ENCODE measurements at places on chromosomes 2 and 18.
A peak's percentile ranks its signal among the peaks of the same experiment; 100 is the strongest.

DNA sequence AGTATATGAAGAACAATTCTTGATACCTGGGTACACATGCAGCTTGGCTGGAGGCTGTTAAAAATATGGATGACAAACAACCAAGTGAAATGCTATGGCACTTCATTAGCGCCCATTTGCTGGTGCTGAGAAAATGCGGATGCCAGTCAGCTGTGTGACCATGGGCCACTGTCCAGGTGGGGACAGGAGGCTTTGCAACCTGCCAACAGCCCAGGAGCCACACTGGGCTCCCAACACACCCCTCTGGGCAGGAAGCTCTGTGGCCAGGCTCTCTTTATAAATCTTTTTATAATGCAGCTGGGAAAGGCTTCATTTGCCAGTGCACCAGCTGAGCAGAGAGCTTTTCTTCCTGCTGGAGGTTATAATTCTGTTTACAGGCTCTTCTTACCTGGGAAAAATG is 19.9 kb downstream of the RNF144A start:
- no peak for DNase-seq

GRCh38 chr2:128158176-128158575 is 67.2 kb downstream of the UGGT1 start:
- no peak for DNase-seq

DNA sequence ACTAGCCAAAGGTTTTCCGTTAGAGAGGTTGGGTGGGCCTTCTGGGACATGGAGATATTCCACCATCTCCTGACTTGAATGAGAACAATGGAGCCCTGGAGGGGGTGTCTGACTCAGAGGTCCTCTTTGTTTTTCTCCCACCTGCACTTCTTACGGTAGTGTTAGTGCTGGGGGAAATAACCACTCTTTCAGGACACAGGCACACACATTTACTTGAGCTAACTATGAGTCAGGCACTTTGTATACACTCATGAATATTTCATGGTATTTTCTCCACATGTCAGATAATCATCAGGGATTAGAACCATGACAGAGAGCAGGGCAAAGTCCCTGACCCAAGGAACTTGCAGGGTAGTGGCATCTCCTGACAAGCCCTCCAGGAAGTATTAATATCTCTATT is 439.1 kb downstream of the TSN start:
- DNase-seq, result no peak

DNA sequence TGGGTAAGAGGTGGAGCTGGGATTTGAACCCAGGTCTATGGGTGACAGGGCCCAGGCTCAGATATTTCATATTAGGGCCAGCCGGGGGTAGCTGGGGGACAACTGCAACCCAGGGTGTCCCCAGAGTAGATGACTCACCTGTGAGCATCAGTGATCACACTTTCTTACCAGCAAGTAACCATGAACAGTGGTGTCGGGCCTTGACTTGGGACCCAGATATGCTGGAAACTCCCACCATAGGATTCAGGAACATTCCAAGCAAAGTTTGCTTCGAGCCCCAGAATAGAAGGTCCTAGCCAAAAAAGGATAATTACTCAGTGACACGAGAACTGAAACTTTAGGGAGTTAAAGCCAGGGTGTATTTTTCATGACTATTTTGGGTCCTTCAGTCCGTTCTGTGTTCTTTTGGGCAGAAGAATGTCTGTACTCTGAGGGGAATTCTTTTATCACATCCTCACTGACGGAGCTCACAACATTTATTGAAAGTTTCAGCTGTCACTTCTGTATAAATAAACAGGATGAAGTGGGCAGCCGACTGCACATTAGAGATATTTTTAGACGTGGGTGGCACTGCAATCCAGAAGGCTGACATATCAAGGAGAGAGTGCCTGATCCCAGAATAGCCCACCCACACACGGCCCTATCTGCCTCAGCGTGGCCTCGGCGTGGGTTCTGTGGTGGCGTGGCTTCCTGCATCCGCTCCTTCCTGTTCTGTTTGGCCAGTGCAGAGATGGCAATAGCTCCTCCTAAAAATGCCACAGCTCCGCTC is 45.6 kb downstream of the RAMP1 start:
- peak; percentile 51 for DNase-seq

DNA sequence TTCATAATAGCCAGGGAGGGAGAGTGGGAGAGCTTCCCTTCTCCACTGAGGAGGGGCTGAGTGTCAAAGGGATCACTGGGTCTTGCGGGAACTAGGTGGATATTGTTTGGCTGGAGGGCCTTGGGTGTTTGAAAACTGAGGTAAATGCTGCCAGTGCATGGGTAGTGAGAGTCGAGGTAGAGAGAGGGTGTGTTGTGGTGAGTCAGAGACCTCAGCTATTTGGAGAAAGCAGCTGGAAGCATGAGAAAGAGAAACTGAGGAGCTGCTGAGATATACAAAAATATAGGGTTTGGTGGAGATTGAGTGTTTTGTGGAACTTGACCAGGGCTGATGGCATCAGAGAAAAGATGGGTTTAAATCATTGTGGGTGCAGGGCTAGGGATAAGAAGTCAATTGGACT is 127.0 kb upstream of the CCDC195 start:
- DNase-seq, result no peak

GRCh38 chr18:58216071-58216481 is 172.1 kb downstream of the NEDD4L start:
- peak; percentile 35 for DNase-seq

DNA sequence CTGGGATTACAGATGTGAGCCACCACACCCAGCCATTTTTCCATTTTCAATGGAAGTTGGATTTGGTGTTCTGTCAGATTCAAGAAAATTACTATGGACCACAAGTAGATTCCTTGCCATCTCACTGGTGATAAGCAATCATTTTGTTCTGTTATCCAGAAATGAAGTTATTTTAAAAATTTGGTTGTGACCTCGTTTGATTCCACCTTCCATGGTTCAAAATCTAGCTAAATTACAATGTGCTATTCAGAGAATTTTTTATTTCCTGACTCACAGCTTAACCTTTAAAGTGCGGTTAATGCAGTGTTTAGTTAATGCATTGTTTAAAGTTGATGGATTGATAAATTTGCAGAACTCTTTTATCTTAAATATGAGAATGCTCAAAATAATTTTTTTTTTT is 243.2 kb upstream of the BOD1L2 start:
- DNase-seq, result no peak

- peak; percentile 38 for DNase-seq
Measured at GRCh38 chr2:134207589-134208209, 46.2 kb upstream of the MGAT5 start.

- DNase-seq, result no peak
Measured at GRCh38 chr2:59920961-59921360, 632.5 kb downstream of the BCL11A start.

DNA sequence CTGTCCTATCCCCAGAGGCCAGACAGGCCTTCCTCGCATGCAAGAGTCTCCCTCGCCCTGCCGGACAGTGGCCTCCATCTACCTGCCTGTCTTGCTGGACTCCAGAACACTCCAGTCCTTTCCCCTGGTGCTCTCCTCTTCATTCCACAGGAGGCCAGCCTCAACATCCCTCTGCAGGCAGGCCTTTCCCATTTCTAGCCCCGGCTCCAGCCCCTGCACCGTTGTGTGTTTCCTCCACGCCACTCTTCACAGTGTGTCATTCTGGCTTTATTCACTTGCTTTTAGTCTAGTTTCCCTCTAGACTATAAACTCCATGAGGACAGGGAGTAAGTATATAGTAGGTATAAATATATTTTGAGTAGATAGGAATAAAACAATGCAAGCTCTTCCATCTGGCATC is 81.2 kb downstream of the LOXHD1 start:
- no peak for DNase-seq
